Left ventricle myocardium superior (tissue), 1 donor: ENCODE measurements at places on chromosomes 3 and 15.

GRCh38 chr3:23036728-23037127, 166.4 kb upstream of the UBE2E2 start:
- no peak for DNase-seq

DNA sequence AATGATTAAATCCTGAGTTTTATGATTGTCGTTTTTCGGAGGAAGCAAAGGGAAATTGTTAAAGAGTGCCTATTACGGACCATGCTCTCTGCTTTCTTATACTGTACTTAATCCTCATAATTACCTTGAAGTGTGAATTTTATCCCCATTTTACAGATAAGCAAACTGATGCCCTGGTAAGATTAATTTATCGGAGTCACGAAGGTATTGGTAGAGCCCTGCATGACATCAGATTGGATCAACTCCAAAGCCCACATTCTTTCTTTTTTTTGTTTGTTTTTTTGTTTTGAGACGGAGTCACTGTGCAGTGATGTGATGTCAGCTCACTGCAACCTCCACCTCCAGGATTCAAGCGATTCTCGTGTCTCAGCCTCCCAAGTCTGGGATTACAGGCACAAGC, 1.6 kb upstream of the GNB4 start:
- DNase-seq = no peak

DNA sequence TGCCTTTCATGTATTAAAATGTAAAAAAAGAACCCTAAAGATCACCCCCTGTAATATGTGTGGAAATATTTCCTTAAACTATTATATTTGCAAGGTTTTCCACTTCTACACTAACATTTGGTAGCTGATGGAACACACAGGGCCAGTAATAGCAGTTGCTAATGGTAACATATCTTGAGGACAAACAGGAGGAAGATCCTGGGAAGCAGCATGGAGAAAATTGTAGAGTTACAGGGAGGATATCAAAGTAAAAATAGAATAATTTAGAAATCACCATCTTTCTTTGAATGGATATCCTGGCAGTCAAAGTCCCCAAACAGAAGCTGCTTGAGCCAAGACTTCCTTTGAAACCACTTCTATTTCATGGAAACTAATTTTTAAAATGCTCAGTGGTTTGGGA, 29.5 kb upstream of the OSTN start:
- DNase-seq = no peak

GRCh38 chr3:48425281-48425812, 4.5 kb downstream of the PLXNB1 start:
- peak; percentile 75 for DNase-seq

DNA sequence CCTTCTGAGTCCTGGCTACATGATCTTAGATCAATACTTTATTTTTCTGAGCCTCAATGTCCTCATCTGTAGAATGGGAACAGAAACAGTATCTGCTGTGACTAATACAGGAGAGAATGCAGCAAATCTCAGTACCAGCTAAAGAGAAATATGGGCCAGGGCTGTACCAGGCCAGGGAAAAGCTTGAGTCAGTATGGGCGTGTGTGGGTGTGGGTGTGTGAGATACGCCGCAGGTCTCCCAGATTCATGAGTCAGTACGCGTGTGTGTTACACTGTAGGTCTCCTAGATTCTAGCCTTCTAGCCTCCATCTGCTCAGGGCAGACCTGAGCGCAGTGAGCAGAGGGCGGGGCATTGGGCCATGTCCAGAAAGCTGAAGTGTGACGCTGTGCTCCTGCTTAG, 15.2 kb downstream of the GNAI2 start:
- no peak for DNase-seq

DNA sequence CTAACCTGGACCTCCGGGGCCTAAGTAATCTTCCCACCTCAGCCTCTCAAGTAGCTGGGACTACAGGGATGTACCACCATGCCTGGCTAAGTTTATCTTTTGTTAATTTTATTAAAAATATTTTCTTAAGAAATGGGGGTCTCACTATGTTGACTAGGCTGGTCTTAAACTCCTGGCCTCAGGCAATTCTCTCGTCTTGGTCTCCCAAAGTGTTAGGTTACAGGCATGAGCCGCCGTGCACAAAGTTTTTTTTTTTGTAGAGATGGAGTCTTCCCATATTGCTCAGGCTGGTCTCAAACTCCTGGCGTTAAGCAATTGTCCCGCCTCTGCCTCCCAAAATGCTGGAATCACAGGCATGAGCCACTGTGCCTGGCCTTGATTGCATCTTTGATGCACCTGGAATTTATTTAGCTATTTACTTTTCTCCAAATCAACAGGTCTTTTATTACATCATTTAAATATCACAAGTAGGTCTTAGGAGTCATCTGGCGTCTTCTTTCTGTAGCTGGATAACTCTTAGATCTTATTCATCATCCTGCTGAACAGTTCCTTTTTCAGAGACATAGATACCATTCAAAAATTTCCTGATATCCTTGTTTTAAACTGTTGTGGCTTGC, 7.8 kb upstream of the MAP2K1 start:
- DNase-seq = no peak
